Stimulated activated CD4-positive, alpha-beta T cell treated with anti-CD3 and anti-CD28 coated beads, Interleukin-15, amount 100 ng/mL, for 24 hours (primary cell): ENCODE measurements at places on chromosomes 11 and 22.

- DNase-seq, result peak; percentile 33
Observed at GRCh38 chr22:21020802-21021429, 6.0 kb downstream of the P2RX6 start.

- no peak for DNase-seq
Observed at GRCh38 chr11:32881286-32881685, 11.3 kb upstream of the QSER1 start.

DNA sequence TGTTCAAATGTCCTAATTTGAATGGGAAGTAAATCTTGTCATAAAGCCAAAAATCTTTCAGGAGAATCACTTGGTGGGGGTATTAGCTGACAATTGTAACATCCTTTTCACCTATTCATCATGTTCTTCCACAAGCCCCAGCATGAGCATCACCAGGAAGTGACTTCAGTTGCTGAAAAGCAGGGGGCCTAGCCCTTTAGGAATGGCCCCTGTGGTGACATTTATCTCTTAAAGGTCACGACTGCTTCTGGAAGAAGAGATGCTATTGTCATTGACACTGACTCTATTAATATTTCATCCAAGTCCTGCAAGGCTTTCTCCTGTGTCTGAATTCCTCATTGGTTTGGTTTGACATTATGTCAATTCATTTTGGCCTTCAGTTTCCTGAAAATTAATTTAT lies 92.6 kb downstream of the OR5AK2 start:
- no peak for DNase-seq

GRCh38 chr22:29165321-29166060 lies 40.2 kb upstream of the EMID1 start:
- DNase-seq, result no peak

DNA sequence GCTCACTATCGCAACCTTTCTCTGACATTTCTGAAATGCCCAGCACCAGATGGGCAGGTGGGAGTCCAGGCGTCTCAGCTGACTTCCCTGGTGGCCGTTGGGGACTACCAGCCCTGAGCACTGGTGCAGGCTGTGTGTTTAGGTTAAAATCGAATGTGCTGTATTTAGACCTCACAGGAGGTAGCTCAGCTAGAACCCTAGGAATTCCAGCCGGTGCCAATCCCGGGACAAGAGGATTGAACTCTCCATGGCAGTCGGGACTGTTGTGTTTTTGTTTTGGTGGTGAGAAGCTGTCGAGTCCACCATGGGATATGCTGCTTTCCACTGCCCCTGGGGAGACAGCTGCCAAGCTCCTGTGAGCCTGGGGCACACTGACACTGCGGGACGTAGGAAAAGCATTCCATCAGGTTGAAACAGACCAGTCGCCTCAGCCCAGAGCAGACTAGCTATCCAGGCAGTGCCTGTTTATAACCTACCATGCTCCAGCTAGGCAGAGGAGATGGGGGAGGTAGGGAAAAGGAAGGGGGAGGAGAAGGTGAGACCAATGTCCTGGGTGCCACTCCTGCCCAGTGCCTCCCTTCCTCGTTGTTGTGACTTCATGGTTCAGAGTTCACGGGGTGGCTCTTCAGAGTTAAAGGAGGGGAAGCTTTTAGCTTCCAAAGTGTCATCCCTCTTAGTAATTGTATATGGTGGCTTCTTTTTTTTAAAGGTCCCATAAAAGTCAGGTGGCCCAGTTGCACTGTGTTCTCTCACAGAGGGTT lies 53.0 kb downstream of the MICAL2 start:
- DNase-seq, result no peak

DNA sequence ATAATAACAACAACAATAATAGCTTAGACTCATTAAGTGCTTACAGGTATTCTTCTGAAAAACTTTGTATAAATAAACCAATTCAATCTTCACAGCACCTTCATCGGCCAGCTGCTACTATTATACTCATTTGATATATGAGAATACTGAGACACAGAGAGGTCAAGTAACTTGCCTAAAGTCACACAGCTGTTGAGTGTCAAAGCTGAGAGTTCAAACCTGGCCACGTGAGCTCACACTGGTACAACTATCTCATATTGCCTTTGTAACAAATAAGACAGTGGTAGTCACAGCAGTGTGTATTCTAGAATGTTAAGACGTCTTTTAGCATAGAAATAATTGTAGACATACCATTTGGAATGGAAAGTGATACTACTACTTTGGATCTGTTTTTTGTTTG lies 268.5 kb downstream of the NTM start:
- no peak for DNase-seq

- DNase-seq, result no peak
Observed at GRCh38 chr11:109363682-109364081, 58.3 kb upstream of the C11orf87 start.

DNA sequence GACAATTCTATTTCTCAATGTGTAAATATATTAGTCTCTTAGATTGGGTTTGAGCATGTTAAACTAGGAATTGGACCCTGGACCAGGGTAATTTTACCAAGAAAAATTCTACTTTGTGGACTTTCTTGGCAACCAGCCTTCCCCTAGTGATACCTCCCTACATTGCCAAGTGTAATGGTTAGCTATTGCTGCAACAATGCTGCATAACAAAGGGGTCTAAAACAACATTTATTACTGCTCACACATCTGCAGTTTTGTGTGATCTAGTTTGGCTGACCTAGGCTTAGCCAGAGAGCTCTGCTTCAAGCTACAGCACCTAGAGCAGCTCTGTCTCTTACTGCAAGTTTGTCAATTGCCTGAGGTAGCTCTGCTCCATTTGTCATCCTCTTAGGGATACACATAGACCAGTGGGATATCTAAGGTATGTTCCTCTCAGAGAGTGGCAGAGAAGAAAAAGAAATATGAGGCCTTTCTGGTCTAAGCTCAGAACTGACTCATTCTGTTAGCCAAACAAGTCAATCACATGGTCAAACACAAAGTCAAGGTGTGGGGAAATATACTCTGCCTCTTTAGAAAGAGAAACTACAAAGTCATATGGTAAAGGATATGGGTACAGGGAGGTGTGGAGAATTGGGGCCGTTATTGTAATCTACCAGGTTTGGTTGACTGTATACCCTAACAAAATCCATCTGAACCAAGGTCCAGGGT lies 2.0 kb upstream of the LAYN start:
- no peak for DNase-seq

DNA sequence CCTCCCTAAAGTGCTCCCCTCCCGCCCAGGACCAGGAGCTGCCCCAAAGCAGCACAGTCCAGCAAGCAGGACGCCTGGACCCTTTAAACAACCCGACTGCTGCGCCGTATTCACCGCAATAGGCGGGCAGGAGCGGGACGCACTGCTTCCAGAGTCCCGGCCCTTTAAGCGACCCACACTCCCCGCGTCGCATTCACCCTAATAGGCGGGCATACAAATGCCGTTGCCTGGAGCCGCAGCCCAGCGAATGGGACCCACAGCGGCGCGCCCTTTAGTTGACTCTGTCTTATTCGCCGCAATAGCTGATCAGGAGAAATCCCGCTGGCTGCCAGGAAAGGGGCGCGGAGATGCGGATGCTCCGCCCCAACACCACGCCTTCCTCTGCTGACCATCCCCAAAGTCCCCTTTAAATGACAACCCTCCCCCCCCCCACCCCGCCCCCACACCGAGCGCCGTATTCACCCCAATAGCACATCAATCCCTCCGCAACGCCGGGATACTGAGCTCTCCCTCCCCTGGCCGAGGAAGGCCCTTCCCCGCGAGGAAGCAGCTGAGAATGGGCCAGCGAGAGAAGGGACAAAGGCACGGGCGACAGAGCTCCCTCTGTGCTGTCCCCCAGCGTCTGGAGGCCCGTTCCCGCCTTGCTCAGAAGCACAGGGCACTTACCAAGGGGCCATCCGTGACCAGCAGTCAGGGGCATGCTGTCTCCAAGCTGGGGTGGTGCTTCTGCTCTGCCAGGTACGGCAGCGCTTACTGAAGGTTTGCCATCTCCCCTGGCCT lies 4.7 kb downstream of the OSBPL5 start:
- peak; percentile 58 for DNase-seq

DNA sequence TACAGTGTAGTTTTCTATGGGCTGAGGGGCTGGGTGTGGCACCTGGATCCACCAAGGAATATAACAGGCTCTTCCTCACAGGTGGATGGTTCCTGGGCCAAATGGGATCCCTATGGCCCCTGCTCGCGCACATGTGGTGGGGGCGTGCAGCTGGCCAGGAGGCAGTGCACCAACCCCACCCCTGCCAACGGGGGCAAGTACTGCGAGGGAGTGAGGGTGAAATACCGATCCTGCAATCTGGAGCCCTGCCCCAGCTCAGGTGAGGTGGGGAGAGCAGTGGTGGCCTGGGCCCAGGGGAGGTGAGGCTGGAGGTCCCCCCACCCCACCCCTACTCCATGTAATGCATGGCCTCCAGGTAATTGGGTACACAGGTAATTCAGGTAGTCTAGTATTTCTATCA lies 20.7 kb downstream of the ADAMTS15 start:
- DNase-seq, result no peak

DNA sequence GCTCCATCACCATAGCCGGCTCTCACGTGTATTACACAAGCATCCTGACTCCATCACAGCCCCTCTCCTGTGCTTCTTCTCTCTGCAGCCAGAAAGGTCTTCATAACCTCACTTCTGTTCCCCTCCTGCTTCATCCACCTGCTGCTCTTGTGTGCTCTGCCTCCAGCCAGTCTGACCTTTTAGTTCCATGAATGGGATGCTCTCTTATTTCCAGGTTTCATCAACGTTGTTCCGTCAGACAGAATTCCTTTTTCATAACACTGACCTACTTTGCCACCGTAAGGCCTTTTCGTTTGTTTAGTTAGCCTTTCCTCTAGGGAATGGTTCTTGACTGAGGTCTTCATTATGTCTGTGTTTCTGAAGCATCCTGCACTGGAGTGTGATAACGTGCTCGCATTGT lies 18.8 kb downstream of the GRAMD1B start:
- DNase-seq, result no peak

DNA sequence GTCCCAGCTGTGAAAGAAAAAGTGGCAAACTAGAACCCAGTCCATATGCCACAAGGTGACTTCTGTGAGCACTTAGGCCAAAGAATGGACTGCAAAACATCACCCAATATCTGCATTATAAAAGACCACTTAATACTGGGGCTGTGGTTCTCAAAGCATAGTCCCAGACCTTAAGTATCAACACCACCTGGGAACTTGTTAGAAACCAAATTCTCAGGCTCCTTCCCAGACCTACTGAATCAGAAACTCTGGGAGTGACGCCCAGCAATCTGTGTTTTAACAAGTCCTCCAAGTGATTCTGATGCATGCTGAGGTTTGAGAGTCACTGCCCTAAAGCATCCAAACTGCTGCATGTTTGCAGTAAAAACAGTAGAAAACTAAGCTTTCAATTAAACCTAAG lies 81.3 kb downstream of the SERGEF start:
- DNase-seq, result no peak

- no peak for DNase-seq
Observed at GRCh38 chr11:77879218-77879617, 58.3 kb downstream of the AAMDC start.

- DNase-seq, result no peak
Observed at GRCh38 chr11:13288375-13289029, 10.9 kb downstream of the BMAL1 start.

- DNase-seq, result no peak
Observed at GRCh38 chr11:125626288-125626950, 1.5 kb downstream of the CHEK1 start.

GRCh38 chr22:24977370-24978221 lies 25.1 kb downstream of the KIAA1671 start:
- no peak for DNase-seq

DNA sequence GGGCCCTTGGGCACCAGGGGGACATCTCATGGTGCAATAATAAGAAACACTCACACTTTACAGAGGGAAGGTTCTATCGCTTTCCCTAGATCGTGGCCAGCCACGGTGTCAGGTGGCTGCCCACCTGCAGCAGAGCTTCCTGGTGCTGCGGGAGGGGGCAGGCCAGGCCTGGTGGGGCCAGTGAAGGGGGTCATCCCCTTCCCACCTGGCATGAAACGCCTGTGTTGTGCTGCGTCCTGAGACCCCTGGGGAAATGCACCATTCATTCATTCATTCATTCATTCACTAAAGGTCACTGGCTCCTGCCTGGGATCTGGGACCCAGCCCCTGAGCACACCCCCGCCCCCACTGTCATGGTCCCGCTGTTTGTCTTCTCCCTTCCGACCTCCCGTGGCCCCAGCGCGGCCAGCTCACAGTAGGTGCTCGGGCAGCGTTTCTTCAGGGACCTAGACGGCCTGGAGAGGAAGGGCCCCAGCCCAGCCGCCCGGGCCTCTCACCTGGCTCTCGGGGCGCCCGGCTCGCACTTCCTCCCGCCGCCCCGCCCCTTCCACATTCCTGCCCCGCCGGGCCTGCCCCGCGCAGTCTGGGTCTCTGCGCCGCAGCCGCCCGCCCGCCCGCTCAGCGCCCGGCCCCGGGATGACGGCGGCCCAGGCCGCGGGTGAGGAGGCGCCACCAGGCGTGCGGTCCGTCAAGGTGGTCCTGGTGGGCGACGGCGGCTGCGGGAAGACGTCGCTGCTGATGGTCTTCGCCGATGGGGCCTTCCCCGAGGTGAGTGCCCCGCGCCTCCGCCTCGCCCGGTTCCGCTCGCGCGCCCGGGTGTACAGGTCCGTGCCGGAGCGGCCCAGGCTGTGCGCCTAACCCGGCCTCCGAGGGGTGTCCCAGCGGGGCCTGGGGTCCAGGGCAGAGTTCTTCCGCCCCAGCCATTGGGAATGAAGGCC lies at the start of gene RHOD:
TSS of gene RHOD (plus strand) at position 581 of the 938 bp plus-strand sequence. CDS start at position 637, 56 bp downstream.
- peak; percentile 62 for DNase-seq

GRCh38 chr11:76269661-76270261 lies 63.5 kb upstream of the WNT11 start:
- no peak for DNase-seq

GRCh38 chr22:42172773-42173172 lies 42.2 kb upstream of the CYP2D6 start:
- no peak for DNase-seq

GRCh38 chr11:124085997-124086846 lies 29.0 kb upstream of the VWA5A start:
- no peak for DNase-seq

GRCh38 chr11:1225386-1226225 lies 2.7 kb downstream of the MUC5B start:
- DNase-seq, result peak; percentile 1

DNA sequence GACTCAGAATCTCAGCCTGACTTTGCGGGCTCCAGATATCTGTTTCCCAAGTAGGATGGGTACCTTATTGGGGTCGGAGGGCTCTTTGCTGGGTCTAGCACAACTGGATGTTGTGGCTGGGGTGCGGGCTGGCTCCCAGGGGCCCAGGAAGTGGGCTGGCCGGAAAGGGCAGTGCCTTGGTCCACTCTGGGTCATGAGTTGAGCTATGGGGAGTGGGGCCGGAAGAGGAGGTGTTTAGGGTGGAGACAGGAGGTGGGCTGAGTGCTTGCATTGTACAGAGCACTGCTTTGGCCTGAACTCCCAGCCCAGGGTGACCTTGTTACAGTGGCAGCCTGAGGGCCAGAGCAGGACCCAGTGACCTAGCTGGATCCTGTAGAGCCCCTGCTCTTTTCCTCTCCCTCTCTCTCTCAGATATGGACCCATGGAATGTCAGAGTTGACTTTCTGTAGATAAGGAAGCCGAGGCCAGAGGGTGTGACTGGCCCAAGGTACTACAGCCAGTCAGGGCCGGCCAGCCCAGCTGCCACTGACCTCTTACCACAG lies 13.2 kb downstream of the PHLDB1 start:
- DNase-seq, result no peak

GRCh38 chr11:111438846-111439520 lies 59.9 kb upstream of the POU2AF1 start:
- DNase-seq, result no peak
